ENCODE measurements at places on chromosomes 3 and 15.

DNA sequence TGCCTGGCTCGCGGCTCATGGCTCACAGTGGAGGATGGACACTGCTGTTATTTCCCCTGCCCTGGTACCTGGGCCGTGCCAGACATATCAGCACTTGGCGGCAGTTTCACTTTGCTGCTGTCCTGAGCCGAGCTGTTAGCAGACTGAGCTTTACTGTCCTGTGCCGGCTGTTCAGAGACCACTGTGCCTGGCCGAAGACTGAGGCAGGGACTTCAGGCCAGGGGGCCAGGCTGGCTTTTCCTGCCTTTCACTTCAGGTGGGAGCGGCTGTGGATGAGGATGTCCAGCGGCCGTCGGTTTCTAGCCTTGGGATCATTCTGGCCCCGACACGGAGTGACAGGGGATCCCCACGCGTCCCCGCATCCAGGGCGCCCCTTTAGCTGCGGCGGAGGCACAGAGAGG lies 1.1 kb downstream of the ATP10A start:
- DNase-seq, result no peak

DNA sequence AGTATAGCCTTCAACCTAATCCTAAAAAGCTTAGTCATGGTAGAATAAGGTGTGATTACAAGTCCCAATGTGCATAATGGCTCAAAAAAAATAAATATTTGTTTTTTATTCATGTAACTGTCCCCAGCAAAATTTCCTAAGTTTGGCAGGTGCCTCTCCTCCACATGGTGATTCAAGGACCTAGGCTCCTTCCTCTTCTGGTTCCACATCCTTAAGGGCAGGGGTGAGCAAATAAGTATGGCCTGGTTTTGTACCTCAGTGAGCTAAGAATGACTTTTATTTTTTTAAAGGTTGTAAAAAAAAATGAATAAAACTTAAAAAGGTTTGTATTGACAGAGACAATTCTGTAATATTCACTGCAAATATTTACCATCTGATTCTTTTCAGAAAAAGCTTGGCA lies 343.5 kb upstream of the UBE2E2 start:
- no peak for DNase-seq

- no peak for DNase-seq
These were observed 178.1 kb downstream of the RORA start for GRCh38 chr15:61050844-61051568.

GRCh38 chr3:128491941-128492670 lies 895 bp downstream of the GATA2 start:
- no peak for DNase-seq

DNA sequence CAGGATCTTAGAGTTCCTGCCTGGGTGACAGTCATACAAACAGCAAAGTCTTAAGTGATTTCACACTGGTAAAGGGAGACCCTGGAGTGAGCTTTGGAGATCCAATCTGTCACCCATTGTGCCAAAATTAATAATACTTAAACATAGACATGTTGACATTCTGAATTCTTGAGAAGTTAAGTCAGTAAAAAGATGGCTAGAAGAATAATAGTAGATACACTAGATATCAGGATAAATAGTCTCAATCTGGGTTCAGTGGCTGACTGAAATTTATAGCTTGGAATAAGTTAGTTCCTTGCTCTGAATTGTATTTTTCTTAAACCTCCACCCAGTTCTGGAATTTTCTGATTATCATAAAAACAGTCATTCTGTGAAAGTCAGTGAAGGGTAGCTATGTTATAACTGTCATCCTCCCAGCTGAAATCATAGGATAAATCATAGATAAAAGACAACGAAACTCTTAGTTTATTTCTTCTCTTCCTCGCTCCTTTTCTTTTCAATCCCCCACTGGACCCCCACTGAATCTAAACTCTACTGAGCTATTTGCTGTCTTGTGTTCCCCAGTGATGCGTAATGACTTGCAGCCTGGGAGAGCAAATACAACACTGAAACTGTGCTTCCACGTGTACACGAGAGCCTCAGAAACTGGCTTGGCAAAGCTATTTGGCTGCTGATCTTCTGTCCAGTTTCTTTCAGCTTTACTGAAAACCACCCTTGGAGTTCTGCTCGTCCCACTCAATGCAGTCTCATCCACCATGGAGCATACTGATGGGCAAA lies 175.4 kb upstream of the TP63 start:
- no peak for DNase-seq

- DNase-seq, result no peak
These were observed 48.6 kb downstream of the SLC12A8 start for GRCh38 chr3:125163739-125164601.
